ENCODE measurements at places on chromosomes 4 and X.

GRCh38 chr4:163618845-163619244 lies 124.4 kb downstream of the TMA16 start:
- no peak for DNase-seq

- no peak for DNase-seq
Observed at GRCh38 chr4:153713866-153714646, 30.0 kb downstream of the TLR2 start.

DNA sequence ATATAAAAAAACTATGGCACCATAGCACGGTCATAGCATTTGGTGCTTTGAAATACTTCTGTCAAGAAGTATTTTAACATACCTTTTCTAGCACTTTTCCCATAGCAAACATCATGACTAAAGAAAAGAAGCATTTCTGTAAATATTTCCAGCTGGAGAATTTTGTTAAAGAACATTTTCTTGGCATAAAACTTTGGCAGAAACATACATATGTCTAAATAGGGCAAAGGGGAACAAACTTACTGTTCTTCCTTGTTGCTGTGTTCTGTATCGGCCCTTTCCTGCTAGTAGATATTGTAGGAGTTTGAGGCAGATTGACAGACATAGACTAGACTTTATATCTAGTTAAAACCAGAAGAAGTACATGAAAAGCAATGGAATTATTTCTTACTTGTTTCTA lies 2368.5 kb downstream of the PCDH7 start:
- no peak for DNase-seq

DNA sequence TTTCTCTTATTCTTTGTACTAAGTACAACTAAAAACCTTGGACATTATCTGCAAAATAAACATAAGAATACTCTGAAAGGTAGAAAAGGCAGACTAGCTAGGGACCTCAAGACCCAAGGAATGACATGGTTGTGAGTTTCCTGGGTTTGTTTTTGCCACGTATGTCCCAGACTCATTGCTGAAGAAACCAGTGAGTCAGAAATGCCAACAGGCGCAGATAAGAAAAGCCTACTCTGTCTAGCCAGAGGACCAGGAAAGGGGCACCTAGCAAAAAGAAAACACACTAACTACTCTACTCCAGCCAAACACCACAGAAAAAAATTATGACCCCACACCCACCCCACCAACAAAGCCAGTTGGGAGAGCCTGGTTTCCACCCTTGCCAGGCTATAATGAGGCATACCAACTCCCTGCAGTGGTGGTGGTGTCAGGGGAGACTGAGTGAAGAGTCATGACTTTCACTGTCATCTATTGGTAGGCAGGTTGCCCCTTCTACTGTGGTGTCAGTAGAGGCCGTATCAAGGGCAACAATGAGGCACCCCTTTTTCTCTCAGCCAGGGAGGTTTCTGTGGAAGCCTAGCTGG lies 10.9 kb downstream of the MTMR1 start:
- DNase-seq = peak; percentile 46

- no peak for DNase-seq
Observed at GRCh38 chr4:37951461-37952352, 8.5 kb upstream of the PTTG2 start.

- no peak for DNase-seq
Observed at GRCh38 chr4:8410066-8410625, 30.4 kb downstream of the ACOX3 start.

GRCh38 chrX:56505866-56506265 lies 57.6 kb upstream of the UBQLN2 start:
- DNase-seq = no peak

DNA sequence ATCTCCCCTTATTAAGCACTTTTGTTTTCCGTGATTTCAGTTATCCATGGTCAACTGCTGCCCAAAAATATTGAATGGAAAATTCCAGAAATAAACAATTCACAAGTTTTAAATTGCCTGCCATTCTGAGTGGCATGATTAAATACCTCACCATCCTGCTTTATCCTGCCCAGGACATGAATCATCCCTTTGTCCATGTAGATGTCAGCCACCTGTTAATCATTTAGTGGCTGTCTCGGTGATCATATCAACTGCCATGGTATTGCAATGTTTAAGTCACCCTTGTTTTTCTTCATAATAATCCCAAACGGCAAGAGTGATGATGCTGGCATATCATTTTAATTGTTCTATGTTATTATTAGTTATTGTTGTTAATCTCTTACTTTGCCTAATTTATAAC lies 79.8 kb upstream of the LHFPL1 start:
- DNase-seq = no peak

DNA sequence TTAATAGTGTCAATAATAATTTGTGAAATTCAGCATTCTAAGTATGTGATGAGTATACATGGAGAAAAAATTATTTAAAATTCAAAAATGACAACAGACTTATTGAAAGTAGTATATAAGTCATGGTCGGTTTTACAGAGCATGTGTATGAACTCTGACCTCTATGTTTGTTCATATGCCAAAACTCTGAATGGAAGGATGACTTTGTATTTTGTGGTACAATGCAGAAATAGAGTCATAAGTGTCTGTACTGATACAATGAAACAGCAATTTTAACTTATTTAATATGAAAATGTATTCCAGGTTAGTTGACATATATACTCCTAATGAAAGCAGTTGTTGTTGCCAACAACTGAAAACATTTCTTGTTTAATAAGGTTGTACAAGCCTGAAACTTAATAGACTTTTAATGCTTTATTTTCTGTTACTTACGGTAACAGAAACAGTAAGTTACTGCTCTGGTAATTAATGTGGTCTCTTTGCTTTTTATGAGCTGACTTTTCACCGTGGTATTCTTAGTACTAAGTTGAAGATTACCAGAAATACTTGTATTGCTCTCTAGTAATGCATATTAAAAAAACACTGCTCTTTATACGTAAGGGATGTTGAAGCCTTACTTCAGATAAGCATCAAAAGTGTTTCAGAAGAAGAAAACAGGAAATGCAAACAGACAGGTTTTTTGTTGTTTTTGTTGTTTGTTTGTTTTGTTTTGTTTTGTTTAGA lies 1.9 kb downstream of the UBE2K start:
- DNase-seq = no peak

DNA sequence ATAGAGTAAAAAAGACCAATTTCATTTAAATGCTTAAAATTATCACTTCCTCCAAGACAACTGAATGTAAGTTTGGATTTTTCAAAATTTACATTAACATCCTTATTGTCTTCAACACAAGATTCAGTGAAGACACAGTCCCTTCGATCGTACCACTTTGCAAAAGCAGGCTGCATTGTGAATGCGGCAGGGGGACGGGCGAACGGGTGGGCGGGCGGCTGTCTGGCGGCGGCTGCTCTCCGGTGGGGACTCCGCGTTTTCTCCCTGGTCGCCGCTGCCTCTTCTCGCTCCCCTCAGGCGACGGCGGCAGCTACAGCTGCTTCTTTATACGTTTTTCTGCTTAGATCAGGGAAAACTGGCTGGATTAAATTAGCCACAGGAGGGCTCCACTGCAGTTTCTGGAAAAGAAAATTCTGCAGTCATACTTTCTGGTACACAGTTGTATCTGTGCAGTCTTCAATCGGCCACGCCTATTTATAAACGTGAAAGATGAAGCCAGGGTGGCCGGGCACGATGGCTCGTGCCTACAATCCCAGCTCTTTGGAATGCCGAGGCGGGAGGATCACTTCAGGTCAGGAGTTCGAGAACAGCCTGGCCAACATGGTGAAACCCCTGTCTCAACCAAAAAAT lies 33.9 kb upstream of the HPF1 start:
- no peak for DNase-seq

- no peak for DNase-seq
Observed at GRCh38 chr4:156101571-156101970, 147.9 kb upstream of the CTSO start.

- DNase-seq = no peak
Observed at GRCh38 chrX:154012336-154012991, 7.2 kb downstream of the IRAK1 start.

- no peak for DNase-seq
Observed at GRCh38 chr4:151532001-151532708, 123.2 kb downstream of the FHIP1A start.
